ENCODE measurements at places on chromosomes 1 and 21. TPM values are rescaled to one million over a fixed set of nuclear protein-coding genes. Genes with fewer than 3 reads are reported as not detected.

DNA sequence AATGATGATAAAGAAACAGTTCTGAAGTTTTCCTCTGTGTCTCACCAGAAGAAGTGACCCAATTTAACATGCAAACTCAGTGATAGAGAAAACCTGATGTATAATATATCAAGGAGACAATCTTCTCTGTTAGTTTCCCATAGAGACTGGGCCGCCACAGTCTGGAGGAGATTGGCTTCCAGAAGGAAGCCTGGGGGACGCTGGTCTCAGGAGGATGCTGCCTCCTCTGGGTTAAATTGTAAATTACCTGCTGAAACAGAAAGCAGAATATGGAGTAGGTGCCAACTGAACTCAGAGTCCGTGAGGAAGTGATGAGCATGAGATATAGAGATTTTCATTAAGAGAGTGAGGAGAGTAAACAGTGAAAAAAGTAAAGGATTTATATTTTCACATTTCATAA lies 15.8 kb downstream of the OR14I1 start:
- DNase-seq = no peak

DNA sequence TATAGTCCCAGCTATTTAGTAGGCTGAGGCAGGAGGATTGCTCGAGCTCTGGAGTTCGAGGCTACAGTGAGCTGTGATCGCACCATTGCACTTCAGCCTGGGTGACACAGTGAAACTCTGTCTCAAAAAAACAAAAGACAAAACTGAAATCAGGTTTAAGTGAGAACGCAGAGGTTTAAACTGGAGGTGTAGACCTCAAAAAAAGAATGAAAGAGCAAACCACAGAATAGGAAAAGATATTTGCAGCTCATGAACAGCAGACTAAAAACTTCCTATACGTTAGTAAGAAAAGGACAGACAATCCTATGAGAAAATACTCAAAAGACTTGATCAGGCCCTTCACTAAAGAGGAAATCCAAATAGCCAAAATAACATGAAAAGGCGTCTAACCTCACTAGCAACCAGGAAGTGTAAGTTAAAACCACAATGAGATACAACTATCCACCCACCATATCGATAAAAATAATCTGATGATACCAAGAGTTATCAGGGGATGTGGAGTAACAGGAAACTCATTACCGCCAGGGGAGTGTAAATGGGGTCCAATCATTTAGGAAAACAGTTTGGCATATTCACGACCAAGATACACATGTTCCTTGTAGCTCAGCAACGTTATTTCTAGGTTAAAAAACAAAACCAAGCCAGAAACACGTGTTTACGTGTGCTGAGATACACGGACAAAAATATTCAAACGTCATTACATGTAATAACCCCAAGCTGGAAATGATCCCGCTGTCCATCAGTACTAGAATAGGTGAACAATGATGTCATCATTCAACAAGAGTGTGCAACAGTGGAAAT lies 9.8 kb downstream of the TNFRSF9 start:
- no peak for DNase-seq

GRCh38 chr1:30697571-30698376 lies 25.6 kb downstream of the MATN1 start:
- no peak for DNase-seq

- DNase-seq = no peak
These were observed 64.2 kb downstream of the HLX start for GRCh38 chr1:220943319-220943996.

The ATAD3A gene
- 29.1 TPM for polyA plus RNA-seq

DNA sequence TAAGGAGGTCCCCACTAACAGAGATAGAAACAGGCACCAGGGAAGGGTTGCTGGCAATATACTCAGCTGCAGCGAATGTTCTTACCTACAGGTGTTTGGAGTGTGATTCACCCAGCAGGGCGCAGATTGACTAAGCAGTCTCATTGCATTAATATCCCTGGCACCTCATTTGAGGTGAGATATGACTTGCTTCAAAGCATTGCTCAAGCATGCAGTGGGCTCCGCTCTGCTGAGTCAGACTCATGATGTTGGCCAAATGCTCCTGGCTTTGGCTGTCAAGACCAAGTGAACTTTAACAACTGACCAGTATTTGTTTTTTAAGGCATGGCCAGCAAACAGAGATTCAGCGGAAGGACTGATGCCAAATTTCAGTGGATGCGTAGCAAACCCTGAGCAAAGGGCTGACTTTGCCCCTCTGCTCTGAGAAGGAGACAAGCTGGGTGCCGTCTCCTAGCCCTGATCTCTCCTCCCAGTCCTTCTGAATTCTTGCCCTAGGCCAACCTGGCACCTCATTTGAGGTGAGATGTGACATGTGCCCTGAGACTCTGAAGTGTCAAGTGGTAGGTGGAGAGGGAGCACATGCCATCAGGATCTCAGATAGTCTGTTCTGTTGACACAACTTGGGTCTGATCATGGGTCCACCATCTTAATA lies 187.1 kb upstream of the COA6 start:
- DNase-seq = peak; percentile 69

DNA sequence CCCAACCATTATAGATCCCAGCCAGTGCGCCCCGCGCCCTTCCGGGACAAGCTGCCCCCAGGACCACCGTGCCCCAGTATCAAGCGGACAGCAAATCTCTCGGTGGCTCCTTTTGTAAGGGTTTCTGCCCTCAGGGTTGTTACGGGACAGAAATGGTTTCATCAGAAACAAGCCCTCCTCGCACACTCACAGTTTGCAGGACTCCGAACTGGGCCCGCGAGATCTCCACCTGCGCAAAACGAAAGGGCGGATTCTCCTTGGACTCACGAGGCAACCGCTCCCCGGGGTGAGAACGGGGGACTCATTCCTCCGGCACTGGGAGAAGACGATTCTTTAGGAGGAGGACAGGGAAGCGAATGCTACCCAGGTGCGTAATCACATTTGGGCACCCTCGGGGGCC lies 51.1 kb upstream of the H6PD start:
- no peak for DNase-seq

The PFKFB2 gene
- 7.6 TPM for polyA plus RNA-seq

GRCh38 chr1:214632091-214632490 lies 29.1 kb downstream of the CENPF start:
- no peak for DNase-seq

The KRTAP11-1 gene
- polyA plus RNA-seq = not detected

GRCh38 chr1:29460694-29461093 lies 224.4 kb downstream of the PTPRU start:
- DNase-seq = no peak

- no peak for DNase-seq
These were observed 189.9 kb upstream of the BEND5 start for GRCh38 chr1:48966583-48966982.

DNA sequence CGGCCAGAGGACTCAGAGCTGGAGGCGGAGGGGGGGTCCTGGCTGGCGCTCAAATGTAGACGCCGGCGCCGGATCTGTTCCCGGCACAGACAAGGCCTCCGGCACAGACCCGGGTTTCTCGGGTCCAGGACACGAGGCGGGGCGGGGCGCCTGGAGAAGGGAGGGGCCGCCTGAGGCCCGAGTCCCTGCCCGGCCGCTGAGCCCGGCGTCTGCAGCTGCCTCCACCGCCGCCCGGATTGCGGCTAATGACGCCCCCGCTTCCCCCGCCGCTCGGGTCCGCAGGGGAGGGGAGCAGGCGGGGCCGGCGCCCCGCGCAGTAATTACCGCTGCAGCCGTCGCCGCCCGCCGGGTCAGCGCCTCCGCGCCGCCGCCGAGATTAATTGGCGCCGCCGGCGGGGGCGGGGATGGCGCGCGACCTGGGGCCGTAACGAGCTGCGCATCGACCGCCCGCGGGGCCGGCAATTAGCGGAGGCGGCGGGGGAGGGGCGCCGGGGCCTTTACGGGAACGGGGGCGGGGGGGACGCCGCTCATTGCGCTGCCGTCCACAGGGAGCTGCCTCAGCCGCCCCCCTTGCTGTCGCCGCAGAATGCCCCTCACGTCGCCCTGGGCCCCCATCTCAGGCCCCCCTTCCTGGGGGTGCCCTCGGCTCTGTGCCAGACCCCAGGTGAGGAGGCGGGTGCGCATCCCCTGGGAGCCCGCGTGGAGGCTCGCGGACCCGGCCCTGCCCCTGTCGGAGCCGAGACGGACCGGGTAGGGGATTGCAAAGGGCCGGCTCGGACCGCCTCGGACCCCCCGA lies 17.3 kb downstream of the NOC2L start:
- DNase-seq = peak; percentile 77

- no peak for DNase-seq
These were observed 279.9 kb upstream of the C1orf105 start for GRCh38 chr1:172140591-172140990.

The PRAMEF18 gene
- not detected for polyA plus RNA-seq

The KRTAP26-1 gene
- polyA plus RNA-seq = not detected

DNA sequence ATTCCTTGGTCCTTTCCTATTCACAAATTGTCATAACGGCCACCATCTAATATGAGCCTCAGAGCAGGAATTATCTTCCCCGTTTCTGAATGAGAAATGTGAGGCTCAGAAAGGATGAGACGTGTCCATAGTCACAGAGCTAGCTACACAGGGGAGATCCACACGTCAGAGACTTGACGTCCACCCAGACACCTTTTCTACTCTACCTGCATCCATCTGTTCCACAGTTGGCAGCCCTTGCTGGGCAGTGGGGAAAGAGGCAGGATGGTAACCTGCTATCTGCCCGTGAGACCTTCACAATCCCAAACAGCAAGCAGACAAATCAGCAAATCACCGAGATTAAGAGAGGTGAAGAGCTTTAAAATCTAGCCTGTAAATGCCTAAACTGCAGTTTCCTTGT lies 8.4 kb downstream of the RIMS3 start:
- no peak for DNase-seq

- DNase-seq = no peak
These were observed 304.0 kb downstream of the DUSP10 start for GRCh38 chr1:221437926-221438325.

GRCh38 chr1:25439287-25439686 lies 8.6 kb downstream of the MACO1 start:
- DNase-seq = no peak

DNA sequence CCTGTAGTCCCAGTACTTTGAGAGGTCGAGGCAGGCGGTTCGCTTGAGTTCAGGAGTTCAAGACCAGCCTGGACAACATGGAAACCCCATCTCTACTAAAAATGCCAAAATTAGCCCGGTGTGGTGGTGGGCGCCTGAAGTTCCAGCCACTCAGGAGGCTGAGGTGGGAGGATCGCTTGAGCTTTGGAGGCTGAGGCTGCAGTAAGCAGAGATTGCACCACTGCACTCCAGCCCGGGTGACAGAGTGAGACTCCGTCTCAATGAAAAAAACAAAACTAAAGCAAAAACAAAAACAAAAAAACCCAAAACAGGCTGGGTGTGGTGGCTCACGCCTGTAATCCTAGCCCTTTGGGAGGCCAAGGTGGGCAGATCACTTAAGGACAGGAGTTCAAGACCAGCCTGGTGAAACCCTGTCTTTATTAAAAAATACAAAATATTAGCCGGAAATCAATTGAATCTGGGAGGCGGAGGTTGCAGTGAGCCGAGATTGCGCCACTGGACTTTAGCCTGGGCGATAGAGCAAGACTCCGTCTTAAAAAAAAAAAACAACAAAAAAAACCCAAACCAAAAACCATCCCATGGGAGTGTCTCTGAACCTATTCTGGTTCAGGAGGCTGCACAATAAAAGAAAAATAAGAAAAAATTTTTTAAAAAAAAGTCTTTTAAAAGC lies 1.7 kb upstream of the CGN start:
- DNase-seq = no peak

The ZP4 gene
- polyA plus RNA-seq = not detected

DNA sequence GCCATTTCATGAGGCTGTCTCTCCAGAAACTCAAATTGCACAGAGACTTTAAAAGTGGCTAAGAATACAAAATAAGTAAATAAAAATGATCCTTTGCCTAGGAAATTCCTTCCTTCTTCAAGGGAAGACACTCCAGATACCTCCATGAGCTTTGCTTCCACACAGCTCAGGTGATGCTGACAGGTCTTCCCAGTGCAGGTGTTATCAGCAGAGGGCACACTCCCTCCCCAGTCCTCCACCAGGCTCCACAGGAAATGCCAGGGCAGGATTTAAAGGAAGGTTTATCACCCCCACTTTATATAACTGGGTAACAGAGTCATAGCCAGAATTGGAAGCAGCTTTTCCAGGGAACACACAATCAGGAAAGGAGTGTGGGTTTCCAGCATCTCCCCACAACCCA lies 5.7 kb downstream of the HSD3B2 start:
- DNase-seq = no peak

DNA sequence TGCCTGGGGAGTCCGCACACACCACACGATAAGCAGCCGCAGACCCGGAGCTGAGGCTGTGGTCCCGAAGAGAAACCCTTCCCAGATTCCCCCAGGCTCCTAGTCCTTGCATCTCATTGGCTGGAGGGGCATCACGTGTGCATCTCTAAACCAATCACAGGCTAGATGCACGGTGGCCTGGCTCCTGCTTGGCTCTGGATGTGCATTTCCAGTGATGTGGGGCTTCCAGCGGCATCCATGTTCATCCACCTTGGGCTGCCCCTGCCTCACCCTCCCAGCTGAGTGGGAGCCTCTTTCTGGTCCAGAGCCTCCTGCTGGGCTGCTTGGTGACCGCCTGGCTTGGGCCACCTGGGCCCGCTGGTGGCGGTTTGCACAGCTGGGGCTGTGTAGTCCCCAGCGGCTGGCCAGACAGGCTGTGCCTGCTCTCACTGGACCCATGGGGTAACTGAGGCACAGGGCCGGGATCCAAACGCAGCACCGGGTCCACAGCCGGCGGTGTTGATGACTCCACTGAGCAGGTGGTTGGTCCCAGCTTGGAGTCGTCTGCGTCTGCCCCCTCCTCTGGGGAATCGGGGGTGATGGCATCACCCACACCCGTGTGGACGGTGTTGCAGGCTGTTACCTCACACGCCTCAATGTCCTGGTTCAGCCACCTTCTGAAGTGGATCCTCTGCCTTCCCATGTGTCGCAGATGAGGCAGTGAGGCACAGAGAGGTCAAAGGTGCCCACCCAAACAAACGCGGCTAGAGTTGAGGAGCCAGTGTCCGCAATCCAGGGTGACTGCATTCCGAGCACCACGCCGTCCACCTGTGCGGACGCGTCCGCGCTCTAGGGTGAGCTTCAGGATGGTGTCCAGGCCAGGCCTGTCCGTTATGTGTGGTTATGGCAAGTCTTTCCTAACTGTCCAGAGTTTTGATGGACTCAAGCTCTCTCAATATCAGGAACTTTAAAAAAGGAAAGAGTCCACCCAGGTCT lies 41.3 kb downstream of the COL6A1 start:
- DNase-seq = peak; percentile 14

The HORMAD1 gene
- 13.6 TPM for polyA plus RNA-seq

The TMEM269 gene
- 0.21 TPM for polyA plus RNA-seq

DNA sequence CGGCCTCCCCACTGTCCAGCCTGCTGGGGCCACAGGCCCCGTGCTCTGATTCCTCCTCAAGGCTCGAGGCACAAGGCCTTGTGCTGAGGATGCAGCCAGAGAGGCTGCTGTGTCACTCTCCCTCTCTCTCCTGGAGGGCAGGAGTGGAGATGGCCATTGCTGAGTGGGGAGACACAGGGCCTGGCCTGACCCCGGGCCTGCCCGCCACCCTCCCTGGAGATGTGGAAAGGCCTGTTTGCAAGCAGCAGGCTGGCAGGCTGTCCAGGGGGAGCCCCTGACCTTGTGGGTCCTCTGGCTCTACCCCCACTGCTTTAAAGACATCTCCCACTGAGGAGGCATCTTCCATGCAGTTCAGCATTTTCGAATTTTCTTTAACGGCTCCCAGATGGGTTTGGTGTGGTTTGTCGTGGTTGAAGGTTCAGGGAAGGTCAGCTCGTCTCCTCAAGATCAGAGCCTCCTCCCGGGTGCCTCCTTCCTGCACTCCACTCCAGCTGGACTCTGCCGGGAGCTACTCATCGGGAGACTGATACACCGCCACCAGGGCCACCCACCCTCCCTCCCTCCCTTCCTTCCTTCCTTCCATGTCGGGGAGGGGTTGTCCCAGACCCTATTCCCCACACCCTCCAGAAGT lies 69.1 kb downstream of the SPSB1 start:
- no peak for DNase-seq

- peak; percentile 73 for DNase-seq
These were observed 154.2 kb downstream of the EIF4G3 start for GRCh38 chr1:21022279-21023040.
